ENCODE measurements at places on chromosomes 4 and X.
A peak's percentile ranks its signal among the peaks of the same experiment; 100 is the strongest.

- no peak for DNase-seq
Measured at GRCh38 chr4:47270201-47270888, 193.2 kb downstream of the COMMD8 start.

GRCh38 chrX:41956027-41956426 is 32.7 kb upstream of the CASK start:
- DNase-seq: no peak

DNA sequence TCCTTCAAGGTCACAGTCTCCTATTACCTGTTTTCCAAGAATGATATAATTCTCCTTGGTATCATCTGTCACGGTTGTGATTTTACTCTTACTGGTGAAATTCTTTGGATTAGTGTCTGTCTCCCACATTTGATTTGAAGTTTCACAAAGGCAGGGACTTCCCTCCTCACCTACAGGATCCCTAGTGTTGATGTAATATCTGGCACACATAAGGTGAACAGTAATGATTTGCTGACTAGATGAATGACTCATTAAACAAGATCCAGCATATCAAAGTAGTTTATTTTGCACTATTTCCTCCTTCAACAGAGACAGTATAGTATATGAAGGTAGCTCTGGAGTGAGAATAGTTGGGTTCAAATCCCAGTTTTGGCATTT is 135.3 kb upstream of the IL1RAPL2 start:
- no peak for DNase-seq

DNA sequence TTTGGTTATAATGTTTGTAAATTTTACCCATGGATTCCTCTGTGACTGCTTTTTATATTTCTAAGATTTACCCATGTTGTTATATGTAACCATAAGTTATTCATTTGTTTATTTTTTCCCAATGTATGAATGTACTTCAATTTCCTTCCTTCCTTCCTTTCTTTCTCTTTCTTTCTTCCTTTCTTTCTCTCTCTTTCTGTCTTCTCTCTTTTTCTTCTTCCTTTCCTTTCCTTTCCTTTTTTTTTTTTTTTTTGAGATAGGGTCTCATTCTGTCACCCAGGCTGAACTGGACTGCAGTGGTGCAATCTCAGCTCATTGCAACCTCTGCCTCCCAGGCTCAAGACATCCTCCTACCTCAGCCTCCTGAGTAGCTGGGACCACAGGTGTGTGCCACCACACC is 55.6 kb downstream of the ALPK1 start:
- no peak for DNase-seq

GRCh38 chr4:124753941-124754581 is 41.5 kb upstream of the ANKRD50 start:
- DNase-seq: no peak

- DNase-seq: no peak
Measured at GRCh38 chrX:153870288-153870690, 15.7 kb downstream of the L1CAM start.

GRCh38 chrX:71198066-71198465 is 25.0 kb upstream of the GJB1 start:
- no peak for DNase-seq

DNA sequence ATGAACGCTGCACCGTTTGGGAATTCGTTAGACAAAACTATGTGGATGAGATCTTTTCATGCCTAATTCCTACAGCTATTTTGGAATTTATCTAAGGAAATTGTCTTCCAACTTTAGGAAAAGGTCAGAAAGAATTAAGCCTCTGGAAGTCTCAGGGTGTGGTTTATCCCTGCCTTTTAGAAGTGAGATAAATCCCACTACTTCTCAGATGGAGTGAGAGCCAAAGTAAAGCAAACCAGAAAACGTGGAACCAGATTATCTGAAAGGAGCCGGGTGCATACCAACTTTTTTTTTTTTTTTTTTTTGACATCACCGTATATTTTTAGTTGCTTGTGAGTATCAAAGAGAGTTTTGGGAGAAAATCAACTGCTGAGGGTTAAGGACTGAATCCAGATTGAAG is 79.6 kb downstream of the VCX2 start:
- no peak for DNase-seq

DNA sequence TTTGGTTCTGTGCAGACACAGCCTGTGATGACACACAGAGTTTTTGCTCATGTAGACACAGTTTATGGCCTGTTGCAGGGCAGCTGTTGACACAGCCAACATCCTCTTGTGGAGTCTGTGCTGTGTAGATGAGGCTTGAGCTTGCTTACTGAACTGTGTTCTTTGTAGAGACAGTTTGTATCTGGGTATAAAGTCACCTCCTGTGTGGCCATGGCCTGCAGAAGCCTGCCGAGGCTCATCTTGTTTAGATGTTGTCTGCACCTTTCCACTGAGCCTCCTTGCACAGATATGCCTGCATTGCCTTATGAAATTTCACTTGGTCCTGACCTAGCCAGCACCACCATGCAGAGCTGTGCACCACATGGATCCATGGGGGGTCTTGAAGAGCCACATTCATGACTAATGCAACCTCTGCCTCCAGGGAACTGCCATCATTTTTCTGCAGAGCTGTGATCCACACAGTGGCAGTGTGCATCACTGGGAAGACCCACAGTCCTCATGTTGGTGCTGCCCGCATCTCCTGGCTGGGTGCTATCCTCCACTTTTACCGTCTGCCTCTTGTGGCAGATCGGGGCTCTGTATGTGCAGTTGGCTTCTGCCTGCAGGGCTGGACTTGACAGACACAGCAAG is 198.0 kb upstream of the MAMLD1 start:
- no peak for DNase-seq

DNA sequence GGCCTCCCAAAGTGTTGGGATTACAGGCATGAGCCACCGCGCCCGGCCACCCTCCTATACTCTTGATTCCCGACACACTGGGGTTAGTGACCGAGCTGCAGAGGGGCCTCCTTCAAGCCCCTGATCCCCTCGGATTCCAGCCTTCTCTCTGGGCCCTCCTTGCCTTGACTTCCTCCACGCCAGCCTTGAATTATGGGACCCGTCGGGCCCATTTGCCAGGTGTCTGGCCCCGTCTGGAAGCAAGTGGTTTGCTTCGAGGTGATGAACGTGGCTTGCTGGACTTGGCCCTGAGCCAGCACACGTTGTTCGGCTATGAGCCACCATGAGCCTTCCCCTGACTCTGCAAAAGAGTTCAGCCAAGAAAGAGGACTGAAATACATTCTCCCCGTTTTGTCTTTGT is 37.4 kb upstream of the GRPEL1 start:
- no peak for DNase-seq

GRCh38 chr4:6582889-6583490 is 8.0 kb downstream of the MAN2B2 start:
- no peak for DNase-seq

GRCh38 chr4:27046851-27047250 is 186.2 kb downstream of the STIM2 start:
- no peak for DNase-seq

DNA sequence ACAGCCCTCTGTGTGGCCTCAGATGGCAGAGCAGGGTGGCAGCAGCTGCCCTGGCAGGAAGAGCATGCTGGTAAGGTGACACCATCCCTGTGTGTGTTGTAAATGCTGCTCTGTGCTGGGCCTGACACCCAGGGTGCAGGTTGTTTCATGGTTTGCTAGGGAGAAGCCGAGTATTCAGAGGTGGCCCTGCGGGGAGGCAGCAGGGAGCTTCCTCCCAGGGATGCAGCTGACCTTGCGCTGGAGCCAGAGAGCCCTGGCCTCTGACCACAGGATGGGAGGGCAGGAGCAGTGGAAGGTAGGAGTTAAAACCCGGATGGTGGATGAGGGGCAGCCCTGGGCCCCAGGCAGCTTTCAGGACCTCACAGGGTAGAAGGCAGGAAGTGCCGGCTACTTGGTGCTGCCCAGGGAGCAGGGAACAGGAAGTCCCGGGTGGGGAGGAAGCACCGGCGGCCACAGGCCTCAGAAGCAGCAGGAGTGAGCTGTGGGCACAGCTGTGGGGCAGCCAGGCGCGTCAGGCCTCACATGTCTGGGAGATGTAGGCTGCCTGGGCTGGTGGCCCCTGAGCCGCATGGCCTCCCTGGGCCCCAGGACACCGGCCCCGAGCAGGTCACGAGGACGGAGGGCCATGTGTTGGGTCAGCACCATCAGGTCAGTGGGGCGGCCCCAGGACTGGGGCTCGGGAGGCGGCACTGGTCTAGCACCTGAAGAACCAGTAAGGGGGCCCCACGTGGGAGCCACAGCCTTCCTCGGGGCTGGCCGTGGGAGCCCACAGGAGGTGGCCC is 19.1 kb downstream of the SH3BP2 start:
- peak; percentile 82 for DNase-seq

- DNase-seq: no peak
Measured at GRCh38 chr4:81142744-81143143, 72.3 kb downstream of the PRKG2 start.

- DNase-seq: no peak
Measured at GRCh38 chr4:179372746-179373145, 1930.5 kb upstream of the AGA start.

DNA sequence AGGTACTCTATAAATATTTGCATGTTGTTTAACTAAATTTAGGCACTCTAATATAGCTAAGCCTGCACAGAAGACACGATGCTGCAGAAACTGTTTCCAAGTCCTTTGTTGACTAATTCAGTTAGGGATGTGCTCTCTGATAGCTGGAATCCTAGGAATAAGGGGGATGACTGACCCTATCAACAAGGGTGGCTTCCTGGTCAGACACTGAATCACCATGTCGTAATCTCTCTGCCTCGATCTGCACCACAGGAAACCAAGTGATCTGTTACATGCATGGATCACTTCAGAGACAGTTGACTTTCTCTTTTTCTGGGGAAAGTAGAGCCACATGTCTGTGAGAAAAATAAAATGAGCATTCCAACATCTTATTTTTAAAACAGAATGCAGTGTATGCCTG is 169.1 kb downstream of the GUCY2F start:
- no peak for DNase-seq

- DNase-seq: no peak
Measured at GRCh38 chr4:147582386-147583060, 34.7 kb upstream of the TMEM184C start.

DNA sequence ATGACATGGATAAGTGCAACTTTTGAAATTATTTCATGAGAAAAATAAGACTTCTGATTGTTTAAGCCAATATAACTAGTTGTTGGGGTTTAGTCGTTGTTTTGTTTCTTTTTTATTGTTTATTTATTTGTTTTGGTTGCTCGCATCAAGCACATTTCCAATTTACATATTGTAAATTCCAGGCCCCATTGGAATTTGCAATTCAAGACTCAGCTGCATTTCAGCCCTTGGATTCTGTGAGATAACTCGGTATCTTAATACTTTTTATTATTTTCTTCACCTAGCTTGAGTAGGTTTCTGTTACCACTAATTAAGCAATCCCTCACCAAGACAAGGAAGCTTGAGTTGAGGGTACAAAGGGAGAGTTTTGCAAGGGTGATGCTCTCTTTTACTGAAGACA is 318.3 kb upstream of the GATB start:
- DNase-seq: no peak

GRCh38 chrX:18877469-18877868 is 106.4 kb downstream of the PHKA2 start:
- DNase-seq: no peak

DNA sequence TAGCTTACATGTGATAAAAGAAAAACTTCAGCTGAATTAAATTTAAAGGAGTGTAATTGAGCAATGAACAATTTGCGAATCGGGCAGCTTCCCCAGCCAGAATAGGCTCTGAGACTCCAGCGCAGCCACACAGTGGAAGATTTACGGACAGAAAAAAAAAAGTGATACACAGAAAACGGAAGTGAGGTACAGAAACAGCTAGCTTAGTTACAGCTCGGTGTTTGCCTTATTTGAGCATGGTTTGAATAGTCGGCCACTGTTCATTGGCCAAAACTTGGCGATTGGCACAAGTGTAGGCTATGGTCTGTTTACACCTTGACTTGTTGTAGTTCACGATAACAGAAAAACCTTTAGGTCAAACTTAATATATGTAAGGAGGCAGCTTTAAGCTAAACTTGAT is 16.7 kb upstream of the SUPT20HL1 start:
- DNase-seq: no peak

DNA sequence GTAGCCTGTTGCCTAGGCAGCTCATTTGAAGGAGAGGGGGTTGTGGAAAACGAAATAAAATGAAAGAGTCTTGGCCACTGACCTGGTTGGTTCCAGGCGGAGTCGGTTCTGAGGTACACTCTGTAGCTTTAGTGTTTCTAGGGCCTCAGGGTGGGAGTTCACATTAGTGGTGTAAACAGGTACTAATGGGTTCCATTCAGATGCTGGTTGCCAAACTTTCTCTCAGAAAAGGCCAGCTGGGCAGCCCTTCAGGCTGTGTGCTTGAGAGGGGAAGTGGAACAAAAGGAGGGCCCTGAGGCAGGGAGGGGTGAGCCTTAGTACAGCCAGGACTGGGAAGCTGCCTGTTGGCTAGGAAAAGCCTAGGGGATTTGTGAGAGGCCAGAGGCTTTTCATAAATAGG is 24.8 kb downstream of the NHSL2 start:
- DNase-seq: no peak

- no peak for DNase-seq
Measured at GRCh38 chr4:138344054-138344453, 101.9 kb upstream of the SLC7A11 start.

DNA sequence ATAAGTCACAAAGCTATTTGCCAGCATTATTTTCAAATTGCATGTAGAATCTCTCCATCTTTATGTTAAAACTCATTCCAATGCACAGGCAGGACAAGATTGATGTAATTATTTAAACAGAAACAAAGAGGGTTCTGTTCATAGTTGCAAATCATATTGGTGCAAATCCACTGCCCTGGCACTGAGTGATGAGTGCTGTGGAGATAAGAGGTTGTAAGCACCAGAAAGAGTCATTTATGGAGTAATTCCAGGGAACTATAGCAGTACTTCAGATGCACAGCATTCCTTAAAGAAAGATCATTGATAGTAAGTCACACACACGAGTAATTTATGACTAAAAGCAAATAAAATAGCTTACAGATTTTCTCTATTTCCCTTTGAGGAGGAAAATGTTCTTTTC is 337.7 kb upstream of the CTSO start:
- DNase-seq: no peak

GRCh38 chr4:41064953-41065352 is 149.4 kb downstream of the APBB2 start:
- no peak for DNase-seq

DNA sequence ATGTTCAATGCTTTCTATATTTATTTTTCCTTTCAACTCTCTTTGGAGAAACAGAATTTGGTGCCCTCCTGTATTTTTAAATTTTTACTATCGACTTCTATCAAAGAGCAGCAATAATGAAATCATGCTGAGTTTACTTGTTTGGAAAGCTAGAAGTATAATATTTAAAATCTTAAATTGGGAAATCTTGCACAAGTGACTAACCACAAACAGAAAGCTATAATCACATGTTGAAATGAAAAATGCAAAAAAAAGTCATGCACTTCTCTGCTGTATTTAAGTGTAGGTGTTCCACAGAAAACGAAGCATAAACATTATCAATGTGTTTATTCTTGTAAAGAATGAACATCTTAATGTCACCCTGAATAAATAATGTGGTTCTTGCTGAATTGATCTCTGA is 306.1 kb downstream of the PCDH18 start:
- no peak for DNase-seq

DNA sequence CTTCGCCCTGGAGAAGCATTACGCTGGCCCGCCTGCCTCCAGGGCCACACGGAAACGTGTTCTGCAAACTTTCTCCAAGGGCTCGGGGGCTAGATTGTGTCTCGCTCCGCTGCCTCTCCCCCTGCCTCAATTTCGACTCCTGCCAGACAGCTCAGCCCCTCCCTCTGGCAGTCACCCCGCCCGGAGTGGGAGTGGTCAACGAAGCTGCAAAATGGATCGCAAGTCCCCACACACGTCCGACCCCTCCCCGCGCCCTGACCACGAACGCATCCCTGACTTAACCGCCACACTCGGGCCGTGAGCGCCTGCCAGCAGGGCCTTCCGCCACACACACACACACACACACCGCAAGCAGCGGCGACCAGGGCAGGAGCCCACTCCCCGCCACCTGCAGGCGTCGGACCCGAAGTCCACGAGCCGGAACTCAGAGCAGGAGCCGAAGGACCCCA is 47.0 kb upstream of the NKAP start:
- peak; percentile 8 for DNase-seq
